Fibroblast of lung (primary cell): ENCODE measurements at places on chromosomes 12 and 14.

DNA sequence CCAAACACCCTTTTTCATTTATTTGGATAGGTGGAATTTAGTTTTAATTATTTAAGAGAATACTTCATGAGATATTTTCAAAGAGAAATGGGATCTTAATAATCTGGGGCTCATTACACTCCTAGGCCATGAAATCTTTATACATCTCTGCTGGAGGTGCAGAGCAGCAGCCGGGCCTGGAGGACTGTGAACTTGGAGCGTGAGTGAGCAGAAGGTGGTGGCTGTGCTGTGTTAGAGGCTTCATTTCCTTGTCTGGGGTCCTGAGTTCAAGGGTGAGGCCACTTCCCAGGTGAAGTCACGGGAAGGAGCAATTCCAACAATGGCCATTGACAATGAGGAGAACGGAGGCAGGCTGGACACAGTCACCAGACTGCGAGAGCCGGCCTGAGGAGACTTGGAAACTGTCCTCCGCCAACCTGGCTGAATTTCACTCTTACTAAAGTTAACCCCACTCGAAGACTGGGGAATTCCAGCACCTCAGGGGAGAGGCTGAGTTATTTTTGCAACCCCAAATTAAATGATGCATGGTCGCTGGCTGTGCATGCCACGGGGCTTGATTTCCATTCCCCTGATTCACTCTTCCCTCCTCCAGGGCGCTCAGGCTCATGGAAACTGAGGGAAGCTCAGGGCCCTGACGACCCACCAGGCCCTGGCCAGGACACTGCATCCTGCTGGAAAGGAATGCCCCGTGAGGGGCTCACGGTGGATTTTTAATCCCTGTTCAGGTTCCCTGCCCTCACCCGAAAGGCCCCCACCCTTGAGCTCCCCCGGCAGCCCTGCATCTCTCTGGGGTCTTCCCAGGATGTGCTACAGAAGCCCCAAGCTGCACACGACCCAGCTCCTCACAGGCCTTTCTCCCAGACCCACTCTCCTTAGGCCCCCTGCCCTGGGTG, 22.6 kb upstream of the TRAF3 start:
- DNase-seq: no peak

- peak; percentile 67 for DNase-seq
These were observed 6.6 kb downstream of the PPHLN1 start for GRCh38 chr12:42332301-42333285.

DNA sequence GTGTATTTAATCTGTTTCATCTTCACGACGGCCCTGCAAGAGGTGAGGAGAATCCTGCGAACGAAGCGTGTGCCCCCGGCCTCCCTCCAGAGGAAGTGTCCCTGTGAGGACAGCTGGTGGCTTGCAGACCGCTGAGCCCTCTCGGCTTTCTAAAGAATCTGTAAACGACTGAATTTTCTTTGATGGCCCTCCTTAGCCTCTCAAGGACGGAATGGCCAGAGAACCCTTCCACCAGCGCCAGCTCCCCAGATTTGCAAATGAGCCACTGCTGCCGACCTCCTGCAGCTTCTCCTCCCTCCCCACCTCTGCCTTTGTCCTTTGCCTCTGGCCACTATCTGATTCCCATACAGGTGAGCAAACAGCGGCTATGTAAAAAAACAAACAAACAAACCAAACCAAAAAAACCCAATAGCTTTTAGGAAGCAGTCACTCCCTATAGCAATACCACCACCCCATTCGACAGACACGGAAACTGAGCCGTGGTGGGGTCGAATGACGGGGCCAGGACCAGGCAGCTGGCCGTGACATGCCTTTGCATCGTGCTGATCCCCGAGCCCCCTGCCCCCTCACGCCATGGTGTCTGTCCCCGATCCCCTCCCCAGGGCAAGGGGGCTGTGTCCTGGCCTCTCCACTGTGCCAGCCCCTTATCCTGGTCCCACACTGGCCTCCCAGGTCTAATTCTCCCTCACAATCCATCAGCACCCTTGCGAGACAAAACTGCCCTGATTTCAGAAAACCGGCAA, 23.6 kb downstream of the RFLNA start:
- DNase-seq: no peak

- peak; percentile 48 for DNase-seq
These were observed 117.2 kb upstream of the DNM1L start for GRCh38 chr12:32561931-32562341.

DNA sequence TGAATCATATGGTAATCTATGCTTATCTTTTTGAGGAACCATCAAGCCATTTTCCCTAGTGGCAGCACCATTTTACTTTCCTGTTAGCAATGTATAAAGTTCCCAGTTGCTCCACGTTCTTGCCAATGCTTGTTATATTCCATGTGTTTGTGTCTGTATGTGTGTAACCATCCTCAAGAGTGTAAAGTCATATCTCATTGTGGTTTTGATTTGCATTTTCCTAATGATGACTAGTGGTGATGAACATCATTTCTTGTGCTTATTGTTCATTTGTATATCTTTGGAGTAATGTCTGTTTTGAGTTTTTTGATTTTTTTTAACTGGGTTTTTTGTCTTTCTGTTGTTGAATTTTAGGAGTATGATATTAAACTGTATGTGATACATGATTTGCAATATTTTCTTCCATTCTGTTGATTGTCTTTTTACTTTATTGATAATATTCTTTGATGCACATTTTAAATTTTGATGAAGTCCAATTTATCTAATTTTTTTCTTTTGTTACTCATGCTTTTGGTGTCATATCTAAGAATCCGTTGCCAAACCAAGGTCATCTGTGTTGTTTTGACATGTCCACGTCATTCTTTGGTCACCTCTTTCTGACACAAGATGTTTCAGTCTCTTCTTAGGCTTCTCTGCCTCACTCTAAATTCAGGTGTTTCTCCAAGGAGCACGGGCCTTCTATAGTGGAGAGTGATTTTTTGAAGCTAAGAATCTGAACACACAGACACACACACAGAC, 36.1 kb downstream of the PPHLN1 start:
- no peak for DNase-seq

DNA sequence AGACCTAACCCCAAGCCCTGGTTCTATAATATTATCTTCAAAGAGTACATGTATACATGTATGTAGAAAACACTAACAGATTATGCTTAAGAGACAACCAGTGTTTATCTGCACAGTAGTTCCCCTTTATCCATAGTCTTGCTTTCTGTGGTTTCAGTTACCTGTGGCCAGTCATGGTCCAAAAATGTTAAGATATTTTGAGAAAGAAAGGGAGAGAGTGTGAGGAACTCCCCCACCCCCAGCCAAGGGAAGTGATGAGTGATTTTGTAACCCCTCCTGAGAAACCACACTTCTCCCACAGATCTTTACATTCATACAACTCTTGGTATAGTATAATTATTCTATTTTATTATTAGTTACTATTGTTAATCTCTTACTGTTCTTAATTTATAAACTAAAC, 77.3 kb upstream of the CNTN1 start:
- no peak for DNase-seq

DNA sequence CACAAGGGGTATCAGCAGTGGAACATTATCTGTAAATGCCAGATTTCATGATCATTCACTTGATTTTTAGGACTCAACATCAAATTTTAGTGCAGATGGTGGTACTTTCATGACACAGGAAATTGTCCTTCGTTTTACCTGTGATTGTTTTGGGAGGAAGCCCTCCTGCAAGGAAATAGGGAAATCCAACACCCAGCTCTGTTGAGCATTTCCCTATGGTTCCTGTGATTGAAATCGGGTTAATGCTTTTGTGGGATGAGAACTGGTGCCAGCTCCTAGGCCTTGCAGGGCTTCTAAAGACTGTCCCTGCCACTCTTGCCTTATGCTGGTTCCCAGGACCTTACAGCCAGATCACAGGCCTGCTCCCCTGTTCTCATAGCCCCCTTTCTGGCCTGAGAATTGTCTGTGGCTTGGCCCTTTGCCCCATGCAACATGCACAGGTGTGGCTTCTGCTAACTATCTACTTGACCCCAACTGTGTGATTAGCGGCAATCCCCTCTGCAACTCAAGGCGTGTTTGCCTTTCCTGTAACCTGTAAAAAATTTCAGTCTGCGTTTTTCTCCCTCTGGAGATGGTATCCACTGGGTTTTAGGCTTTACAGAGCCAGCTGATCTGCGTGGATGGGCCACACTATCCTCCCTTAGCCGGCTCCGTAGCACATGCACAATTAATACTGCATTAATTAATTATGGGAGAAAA, 112.5 kb downstream of the ETV6 start:
- no peak for DNase-seq

DNA sequence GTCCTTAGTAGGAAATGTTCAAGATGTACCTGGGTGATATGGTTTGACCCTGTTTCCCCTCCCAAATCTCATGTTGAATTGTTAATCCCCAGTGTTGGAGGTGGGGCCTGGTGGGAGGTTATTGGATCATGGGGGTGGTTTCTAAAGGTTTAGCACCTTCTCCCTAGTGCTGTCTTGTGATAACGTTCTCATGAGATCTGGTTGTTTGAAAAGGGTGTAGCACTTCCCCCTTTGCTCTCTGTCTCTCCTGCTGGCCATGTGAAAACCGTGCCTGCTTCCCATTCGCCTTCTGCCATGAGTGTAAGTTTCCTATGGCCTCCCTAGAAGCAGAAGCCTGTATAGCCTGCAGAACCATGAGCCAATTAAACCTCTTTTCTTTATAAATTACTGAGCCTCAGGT, 353.0 kb upstream of the SFSWAP start:
- DNase-seq: no peak

DNA sequence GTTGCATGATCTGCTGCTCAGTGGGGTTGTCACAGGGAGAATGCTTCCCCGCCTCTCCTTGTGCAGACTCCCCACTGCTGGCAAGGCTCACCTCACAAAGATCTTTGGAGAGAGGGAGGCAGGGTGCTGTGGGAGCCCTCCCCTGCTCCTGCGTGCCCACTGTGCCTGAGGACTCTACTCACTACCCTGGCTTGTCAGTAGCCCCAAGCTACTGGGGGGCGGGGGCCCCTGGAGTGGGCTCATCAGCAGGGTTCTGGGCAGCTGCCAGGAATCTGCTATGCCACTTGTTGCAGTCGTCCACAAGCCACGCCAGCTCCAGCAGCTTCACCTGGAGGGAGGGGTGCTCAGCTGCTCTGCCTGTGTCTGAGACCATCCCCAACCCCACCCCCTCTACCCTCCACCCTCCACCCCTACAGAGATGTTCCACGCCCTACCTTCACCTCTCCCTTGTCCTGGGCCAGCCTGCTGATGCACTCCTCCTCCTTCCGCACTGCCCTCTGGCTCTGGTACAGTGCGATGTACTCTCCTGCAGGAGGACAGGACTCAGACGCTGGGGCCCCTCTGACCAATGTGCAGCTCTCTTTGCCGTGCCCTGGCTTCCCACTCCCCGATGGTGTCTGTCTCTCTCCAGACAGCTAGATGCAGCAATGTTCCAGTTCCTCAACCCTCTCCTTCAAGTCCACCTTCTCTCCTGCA, 14.2 kb upstream of the BLTP3B start:
- DNase-seq: no peak

- no peak for DNase-seq
These were observed 11.0 kb downstream of the PLEKHG3 start for GRCh38 chr14:64715146-64715627.

DNA sequence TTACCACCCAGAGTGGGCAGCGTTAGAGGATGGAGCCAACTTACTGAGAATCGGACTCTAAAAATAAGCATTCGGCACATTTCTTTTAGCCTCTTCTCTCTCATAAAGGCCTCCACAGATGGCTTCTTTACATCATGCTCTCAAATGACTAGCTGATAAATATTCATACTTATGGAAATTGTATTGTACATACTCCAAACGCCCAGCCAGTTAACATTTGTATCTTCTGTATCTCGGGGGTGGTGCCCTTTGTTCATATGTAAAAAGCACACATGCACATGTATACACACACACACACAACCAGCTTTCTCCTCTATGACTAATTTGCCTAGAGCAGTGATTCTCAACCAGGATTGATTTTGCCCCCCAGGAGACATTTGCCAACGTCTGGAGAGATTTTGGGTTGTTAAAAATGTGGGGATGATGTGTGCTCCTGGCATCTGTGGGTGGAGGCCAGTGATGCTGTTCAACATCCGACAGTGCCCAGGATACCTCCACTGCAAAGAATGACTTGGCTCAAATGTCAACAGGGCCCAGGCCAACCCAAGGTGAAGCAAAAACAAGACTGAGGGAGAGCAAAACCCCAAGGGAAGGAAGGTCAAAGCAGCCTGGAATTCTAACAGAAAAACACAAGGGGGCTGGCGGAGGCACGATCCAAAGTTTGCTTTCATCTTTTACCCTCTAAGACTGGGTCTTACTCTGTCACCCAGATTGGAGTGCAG, 15.2 kb upstream of the CDK2AP1 start:
- DNase-seq: no peak

DNA sequence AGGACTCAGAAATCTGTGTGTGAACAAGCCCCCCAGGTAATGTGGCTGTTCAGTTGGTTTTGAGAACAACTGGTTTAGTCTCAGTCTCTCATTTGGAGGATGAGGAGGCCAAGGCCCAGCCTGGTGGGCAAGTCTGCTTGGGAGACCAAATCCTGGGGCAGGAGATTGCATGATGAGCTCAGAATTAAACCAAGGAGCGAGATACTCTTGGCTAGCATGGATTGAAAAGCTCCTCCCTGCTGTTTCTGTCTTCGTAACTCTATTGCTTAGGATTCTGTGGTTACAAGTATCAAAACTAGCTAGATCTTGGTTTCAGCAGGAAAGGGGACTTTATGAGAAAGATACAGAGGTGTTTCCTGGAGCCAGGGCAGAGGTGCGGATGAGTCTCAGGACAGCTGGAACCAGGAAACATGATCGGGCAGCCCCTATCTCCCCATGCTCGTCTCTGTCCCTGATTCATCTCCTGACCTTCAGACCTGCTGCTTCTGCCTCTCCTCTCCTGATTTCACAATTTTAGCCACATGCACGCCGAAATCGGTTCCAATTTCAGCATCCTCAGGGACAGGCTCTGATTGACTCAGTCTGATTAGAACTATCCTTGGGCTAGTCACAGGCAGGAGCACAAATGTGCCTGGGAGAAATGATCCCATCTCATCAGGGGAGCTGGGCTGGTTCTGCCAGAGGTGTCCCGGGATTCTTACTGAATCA, 40.2 kb upstream of the RIN3 start:
- DNase-seq: peak; percentile 64

DNA sequence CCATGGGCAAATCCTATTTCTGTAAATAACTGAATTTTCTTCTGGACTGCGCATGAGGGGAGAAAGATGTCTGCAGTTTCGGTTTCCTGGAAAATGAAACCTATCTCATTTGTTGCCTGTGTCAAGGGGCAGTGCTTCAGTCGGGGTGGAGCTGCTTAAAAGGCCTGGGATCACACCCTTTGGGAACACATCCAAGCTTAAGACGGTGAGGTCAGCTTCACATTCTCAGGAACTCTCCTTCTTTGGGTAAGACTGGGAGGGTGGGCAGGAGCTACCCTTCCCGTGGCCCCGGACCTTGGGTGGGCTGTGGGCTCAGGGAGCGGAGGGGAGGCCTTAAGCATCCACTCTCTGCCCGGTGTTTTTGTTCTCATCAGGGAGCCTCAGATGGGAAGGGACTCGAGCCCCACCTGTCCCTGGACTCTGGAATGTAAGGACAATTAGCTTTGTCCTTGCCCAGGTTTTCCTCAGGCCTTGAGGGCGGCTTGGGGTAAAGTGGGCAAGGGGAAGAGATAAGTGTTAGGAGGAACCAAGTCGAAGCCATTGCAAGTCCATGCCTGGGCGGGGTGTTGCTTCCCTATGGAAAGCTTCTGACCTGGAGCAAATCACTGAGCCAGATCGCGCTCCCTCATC, at the start of gene IFI27:
IFI27 (plus strand) TSS at position 185 of the 630 bp plus-strand sequence.
- peak; percentile 57 for DNase-seq

GRCh38 chr12:86445356-86445755, 189.2 kb upstream of the MGAT4C start:
- DNase-seq: peak; percentile 31

GRCh38 chr12:90870971-90871725, 83.8 kb downstream of the CCER1 start:
- no peak for DNase-seq
